ENCODE measurements at places on chromosomes 13 and 19.

GRCh38 chr13:33000365-33000764 lies 15.9 kb upstream of the KL start:
- DNase-seq, result no peak

GRCh38 chr13:64546371-64546770 lies 2683.8 kb downstream of the PCDH9 start:
- no peak for DNase-seq

GRCh38 chr13:23509781-23510543 lies 60.2 kb upstream of the TNFRSF19 start:
- no peak for DNase-seq

DNA sequence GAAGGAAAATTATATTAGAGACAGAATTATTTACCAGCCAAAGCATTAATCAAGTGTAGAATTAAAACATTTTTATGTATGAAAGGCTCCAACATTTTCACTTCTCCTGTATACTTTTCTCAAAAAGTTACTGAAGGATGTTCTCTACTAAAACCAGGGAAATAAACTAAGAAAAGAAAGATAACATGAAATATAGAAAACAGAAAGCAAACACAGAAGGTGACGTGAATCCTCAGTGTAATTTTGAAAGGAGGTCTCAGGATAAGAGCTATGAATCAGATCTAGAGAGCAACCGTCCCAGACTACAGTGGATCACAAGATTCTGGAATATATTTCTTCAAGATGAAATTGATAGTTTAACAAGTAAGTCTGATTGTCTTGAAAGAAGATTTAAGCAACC lies 144.5 kb downstream of the CYSLTR2 start:
- no peak for DNase-seq

DNA sequence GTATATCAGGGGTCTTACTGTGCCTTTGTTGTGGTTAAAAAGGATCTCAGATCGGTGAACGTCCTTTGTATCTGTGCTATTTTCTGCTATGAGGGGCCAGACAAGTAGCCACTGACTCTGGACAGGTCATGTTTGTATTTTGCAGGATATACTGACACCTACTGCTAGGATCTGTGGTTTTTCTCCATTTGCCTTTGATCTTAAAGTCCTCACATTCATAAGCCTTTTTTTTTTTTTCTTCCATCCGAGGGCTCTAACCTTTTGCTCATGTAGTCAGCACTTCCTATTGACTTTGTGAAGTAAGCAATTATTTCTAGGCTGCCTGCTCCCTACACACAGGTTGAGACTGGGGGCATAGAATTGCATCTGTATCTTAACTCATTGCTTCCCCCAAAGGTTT lies 106.2 kb downstream of the SLITRK5 start:
- no peak for DNase-seq

DNA sequence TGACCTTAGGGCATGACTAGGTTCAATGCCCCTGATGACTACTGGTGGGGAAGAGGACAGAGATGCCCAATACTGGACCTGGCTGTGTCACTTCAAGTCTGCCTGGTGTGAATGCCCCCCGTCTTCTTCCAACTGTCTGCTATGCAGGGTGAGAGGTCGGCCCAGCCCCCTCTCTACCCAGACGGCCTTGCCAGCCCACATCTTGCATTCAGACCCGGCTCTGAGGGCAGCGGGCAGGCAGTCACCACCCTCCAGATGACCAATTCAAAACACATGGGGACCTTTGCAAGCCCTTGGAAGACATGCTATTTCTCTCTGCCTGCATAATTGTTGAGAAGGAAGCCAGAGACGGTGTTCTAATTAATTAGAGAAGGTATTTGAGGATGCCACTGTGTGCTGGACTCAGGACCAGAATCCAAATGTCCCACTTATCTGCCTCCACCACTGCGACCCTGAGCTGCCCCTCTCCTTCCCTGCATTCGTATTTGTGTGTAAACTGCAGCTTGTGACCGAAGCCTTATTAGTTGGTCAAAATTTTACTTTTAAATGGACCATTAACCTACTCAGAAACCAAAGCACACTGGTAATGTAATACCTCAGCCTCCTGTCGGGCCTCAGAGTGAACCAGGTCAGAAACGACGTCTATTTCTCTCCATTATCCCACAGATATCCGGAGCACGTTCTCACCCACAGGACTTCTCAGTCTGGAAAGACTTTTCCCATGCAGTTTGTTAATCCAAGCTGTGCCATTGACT lies 407.0 kb downstream of the ZNF536 start:
- no peak for DNase-seq

DNA sequence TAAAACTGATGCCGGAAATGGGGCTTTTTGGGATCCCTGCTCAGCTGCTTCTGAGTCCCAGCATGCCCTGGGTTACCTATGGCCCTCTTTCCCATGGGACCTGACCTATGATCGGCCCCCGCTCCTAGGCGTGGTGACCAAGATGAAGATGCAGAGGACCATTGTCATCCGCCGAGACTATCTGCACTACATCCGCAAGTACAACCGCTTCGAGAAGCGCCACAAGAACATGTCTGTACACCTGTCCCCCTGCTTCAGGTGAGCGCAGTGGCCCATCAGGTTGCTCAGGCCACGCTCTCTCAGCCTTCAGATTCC lies 1.5 kb downstream of the RPS11 start:
- DNase-seq, result no peak

- DNase-seq, result peak; percentile 70
Observed at GRCh38 chr19:41993612-41994483, at the start of gene ATP1A3. Gene ATP1A3, minus strand, starts transcription at chr19:41994230. Its CDS starts 154 bp downstream, at chr19:41994076.

DNA sequence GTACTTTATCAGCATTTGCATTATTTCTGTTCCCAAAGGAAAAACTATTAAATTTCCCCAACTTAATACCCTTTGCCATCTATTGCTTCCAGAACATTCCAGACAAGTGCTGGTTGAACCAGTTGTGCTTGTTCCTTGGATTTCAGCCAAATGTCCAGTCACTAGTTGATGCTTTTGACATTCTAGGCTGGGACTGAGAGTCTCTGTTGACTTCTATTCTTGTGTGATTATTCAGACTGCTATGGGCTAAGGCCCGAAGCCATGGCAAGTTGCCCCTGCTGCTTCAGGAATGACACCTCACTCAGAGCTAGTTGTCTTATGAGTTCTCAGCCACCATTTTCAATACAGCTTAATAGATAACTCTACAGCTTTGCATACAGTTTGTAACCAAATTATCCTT lies 458.1 kb upstream of the ARGLU1 start:
- DNase-seq, result no peak

DNA sequence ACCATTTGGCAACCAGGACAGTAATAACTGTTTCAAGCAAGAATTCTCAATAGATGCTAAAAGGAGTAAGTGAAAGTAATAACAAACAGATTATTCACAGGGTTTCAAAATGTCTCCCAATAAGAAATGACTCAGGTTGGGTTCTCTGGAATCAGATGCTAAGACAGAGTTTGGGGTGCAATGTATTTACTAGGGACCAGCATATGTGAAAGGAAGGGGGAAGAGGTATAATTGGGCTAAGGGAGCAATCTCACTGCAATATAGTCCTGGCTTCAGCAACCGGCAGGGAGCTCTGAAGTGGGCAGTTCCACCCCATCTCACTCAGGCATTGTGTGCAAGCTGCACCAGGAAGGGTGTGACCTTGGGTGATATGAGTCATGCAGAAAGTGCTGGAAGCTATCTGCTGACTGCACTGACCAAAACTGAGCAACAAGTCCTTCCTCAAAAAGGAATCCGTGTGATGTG lies 23.4 kb downstream of the ZDHHC20 start:
- DNase-seq, result no peak

DNA sequence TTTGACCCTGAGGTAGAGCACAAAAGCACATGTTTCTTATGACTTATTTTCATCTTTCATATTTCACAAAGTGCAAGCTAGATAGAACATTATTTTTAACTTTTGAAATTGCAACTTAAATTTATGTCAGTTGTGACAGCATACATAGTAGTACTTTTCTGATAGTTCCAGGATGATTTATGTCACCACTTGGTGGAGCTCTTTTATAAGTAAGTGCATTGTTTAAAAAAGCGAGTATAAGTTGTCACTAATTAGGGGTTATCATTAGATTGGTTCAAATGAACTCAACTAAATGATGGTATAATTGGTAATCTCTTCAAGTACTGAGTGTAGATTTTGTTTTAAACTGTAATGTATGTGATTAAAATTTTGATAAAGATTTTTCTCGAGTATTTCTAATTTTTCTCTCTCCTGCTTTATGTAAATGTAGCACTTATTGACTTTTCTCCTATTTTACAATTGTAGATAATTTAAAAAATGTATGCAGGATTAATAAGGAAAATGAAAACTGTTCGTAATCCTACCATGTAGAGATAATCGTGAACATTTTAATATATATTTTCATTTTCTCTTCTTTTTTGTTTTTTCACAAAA lies 31.1 kb downstream of the RB1 start:
- no peak for DNase-seq

GRCh38 chr19:10643968-10644259 lies 10.2 kb upstream of the ILF3 start:
- no peak for DNase-seq

Data from NCI-H187 (cell line).